ENCODE measurements at places on chromosomes 2 and 18.

DNA sequence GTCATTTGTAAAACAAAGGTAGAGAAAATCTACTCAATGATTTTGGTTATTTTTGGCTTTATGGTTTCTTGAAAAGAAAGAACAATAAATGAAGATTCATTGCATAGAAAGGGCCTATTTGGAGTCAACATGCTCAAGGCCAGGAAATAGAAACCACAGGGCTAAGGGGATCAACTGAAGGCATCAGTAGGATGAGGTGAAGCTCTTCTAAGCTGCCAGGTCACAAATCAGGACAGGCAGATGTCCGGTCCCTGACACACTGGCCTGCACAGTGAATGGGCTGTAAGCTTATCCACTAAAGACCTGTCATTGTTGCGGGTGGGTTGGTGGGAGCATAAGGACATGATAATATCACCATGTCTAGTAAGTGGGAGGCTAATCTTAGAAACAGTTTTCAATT is 31.6 kb upstream of the RNF138 start:
- no peak for DNase-seq

DNA sequence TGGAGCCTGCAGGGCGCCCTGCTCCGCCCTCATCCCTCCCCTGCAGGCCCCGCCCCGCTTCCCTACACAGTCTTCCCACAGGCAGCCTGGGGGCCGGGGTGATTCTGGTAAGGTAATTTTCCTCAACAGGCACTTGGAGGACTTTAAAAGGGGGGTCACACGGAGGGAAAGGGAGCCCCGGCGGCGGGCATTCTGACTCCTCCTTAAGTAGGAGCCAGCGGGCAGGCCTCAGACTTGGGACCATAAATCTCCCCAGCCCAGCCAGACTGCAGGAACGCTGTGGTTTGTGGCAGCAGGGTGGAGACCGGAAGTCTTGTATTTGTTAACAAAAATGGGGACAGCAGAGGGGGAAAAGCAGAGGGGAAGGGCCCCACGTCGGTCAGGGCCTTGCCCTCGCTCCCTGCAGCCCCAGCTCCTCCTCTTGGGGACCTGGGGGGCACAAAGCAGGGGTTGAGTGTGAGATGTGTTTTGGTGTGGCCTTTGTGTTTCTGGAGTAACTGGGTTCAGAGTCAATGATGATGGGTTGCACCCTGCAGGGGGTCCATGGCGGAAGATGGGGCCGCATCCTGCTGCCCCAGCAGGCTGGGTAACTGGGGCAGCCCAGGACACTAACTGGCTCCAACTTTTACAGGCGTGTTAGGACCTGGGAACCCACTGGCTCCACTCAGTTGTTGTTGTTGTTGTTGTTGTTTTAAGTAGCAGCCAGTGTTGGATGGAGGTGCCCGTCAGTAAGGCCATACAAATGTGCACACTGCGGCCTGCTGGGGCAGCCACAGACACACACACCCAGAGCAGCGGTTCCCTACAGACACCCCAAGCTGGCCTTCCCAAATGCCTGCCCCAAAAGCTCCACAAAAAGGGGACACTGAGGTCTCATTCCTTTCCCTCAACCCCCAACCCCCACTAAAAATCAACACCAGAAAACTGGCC is 27.7 kb downstream of the SMAD7 start:
- peak; percentile 78 for DNase-seq

GRCh38 chr2:47086054-47086471 is 69.0 kb downstream of the STPG4 start:
- no peak for DNase-seq

GRCh38 chr2:209189893-209190292 is 234.0 kb upstream of the MAP2 start:
- DNase-seq, result no peak

DNA sequence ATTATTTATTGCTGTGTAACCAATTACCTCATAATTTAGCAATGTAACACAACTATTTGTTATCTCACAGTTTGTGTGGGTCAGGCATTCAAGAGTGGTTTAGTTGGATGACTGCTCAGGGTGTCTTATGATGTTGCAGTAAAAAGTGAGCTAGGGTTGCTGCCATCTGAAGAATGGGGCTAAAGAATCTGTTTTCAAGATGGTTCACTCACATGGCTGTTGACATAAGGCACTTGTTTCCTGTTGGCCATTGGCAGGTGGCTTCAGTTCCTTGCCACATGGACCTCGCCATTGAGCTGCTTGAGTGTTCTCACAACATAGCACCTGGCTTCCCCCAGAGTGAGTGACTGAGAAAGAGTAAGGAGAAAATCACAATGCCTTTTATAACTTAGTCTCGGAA is 123.2 kb downstream of the TMEM17 start:
- DNase-seq, result no peak
